ENCODE measurements at places on chromosomes 11 and 22.

- DNase-seq, result no peak
These were observed 17.6 kb downstream of the CALCA start for GRCh38 chr11:14954581-14954980.

GRCh38 chr22:34943830-34944229, 122.1 kb upstream of the ISX start:
- DNase-seq, result no peak

DNA sequence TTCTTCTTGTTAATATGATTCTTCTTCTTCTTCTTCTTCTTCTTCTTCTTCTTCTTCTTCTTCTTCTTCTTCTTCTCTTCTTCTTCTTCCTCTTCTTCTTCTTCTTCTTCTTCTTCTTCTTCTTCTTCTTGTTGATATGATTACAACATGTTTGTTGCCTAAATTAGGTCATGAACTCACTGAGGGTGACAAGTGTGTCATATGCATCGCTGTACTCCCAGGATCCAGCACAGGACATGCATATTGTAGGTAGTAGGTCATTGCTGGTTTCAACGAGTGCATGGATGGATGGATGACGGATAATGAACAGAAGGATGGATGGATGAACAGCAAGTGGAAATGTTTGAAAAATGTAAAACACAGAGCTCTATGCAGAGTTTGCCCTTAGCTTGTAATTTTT, 14.9 kb upstream of the PVALB start:
- DNase-seq, result no peak

GRCh38 chr11:61120706-61121191, 18.5 kb downstream of the CD5 start:
- no peak for DNase-seq

GRCh38 chr11:12247543-12248254, 129.7 kb upstream of the PARVA start:
- DNase-seq, result no peak

DNA sequence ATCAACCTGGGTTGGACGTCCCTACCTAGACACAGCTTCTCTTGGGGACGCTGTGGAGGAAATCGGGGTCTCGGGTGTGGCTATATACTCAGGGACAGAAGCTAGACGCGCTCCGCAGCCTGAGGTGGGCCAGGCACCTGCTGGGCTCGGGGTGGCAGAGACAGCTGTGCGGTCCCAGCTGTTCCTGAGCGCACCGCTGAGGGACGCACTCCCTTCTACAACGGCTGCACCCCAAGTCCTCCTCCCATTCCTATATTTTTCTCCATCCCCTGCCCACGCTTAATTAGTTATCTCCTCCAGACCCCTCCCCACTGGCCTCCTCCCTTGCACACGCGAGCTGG, 188 bp upstream of the MTNR1B start:
- DNase-seq, result no peak

- DNase-seq, result no peak
These were observed 17.6 kb downstream of the BLID start for GRCh38 chr11:122098261-122098980.

DNA sequence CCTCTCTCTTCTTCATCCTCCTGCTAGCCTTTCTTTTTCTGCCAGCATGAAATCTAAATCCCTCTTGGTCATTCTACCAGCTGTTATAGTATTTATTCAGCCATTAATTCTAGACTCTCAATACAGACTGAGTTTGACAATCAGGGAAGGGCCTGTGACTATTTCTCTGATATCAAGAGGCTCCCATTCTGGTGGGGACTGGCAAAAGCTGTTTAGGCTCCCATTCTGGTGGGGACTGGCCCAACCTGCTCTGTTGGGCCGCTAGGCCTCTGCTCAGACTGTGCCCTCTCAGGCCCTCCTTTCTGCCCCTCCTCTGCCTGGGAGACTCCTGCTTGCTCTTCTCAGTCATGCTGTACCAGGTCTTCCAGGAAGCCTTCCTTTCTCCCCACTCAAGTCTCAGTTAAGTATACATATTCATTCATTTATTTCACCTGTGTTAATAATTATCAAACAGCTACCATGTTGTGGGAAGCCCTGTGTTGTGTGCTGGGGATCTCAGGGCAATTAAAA, 323.7 kb upstream of the NARS2 start:
- no peak for DNase-seq

DNA sequence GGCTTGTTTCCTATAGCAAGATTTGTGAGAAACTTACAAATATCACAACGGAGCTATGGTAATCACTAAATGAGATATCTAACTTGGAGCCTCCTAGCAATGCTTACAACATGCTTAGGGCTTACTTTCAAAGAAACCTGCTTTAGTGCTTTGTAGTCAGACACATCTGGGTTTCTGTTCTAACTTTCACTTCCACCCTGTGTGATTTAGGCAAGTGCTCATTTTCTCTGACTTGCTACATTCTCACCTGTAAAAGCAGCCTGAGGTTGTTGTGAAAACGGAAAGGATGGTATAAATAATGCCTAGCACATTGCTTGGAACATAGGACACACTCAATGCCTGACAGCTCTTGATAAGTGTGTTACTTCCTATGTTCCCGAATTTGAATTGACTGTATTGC, 45.6 kb downstream of the LRRC4C start:
- DNase-seq, result no peak

GRCh38 chr11:14101388-14101787, 138.9 kb downstream of the SPON1 start:
- no peak for DNase-seq

DNA sequence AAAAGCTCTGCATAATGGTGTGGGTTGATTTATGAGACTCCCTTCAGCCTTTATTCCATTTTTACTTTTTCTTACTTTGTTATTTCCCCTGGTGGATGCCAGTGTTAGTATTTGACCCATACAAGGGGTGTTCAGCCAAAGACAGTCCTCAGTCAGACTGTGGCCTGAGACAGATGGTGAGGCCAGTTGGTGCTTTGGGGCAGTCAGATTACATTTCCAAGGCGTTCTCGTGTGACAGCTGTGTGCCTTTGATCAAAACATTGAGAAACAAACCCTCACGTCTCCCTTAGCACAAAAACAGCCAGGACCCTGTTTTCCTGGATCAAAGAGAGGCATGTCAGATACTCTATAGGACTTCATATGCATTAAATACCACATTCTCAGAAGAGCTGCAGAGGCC, 31.3 kb upstream of the SLN start:
- no peak for DNase-seq

GRCh38 chr11:76074148-76075095, 131.9 kb downstream of the WNT11 start:
- DNase-seq, result no peak
